CD8-positive, alpha-beta T cell (primary cell): ENCODE measurements at places on chromosomes 12 and 14. TPM values are rescaled to one million over a fixed set of nuclear protein-coding genes. Genes with fewer than 3 reads are reported as not detected.

GRCh38 chr14:30906752-30907658 is 32.6 kb downstream of the COCH start:
- no peak for DNase-seq

DNA sequence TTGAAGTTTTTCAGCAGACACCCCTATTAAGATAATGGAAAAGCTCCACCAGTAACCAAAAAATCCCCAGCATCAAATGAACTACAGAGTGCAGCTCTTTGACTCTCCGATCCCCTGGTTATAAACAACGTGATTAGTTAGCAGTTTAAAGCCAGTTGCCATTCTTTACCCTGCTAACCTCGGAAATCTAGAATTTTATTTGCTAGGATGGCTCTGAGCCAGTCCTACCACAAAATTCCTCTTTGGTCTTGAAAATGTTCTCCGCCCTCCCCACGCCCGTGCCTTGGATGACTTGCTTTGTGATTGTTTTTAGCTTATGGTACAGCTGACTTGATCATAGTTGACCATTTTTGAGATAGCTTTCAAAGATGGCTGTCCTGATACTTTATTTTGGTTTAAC is 1.2 kb downstream of the KLHDC2 start:
- no peak for DNase-seq

DNA sequence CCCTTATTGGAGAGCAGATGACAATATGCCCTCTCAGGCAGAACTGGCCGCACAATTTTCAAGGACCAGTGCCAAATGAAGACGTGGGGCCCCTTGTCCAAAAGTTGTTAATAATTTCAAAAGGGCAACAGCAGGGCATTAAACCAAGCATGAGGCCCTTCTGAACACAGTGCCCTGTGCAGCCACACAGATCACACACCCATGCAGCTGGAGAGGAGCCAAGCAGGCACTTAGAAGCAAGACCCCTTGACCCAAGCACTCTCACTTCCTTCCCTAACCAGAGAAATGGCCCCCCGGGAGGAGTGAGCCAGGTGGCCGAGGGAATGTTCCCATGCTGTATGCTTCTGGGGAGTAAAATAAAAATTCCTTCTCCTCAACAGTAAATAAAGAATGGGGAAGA is 114.0 kb upstream of the TMPO start:
- no peak for DNase-seq

Gene TAS2R30
- 2.9 TPM for total RNA-seq

GRCh38 chr14:101476258-101476915 is 84.9 kb upstream of the DIO3 start:
- no peak for DNase-seq

DNA sequence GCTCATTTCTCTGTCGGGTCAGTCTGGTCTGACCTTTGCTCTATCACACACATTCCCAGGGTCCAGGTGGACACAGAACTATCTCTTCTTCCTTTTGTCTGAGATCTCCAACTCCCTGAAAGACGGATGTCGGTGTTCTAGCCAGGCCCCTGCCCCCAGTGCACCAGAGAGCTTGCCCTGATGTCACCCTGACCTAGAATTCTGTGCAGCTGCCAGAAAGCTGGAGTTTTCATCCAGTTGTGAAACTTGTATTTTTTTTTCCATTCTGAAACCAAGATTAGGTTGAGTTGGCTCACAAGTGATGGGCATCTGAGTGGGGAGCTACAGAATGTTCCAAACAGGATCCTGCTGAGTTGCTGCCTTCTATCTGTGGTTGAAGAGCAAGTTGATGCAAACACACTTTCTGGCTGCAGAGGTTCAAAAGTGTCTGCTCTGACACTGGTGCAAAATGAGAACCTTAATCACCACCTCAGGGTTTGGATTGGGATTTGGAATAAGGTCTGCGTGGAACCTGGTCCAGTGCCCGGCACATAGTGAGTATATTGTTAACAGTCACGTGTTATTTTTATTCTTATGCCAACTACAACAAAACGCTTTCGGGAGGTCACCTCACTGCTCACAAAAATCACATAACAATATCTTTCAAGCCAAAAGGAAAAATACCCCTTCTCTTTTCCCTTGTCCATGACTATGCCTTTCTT is 211.5 kb downstream of the SLC15A4 start:
- no peak for DNase-seq

Gene NFE2
- total RNA-seq: not detected

- no peak for DNase-seq
Observed at GRCh38 chr12:32777159-32777558, 21.5 kb upstream of the YARS2 start.

DNA sequence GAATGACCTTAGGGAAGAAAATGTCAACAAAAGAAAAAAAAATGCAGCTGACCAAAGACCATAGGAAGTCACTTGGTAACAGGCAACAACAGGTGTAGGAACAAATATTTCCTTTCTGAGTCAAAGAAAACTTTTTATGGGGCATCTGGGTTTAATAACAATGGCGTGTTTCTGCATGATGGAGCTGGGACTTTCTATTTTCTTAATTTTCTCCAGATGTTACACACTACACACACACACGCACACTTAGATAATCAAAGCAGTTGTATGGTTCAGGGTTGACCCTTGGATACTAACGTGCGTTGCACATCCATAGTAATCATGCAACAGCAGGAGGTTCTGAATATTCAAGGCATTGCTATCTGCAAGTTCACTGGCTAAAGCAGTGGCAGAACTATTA is 47.9 kb upstream of the NTF3 start:
- no peak for DNase-seq
